ENCODE measurements at places on chromosomes 12 and 14.

GRCh38 chr12:38905480-38906351, at the start of gene CPNE8:
Gene CPNE8 (minus strand): TSS chr12:38905591. CDS start chr12:38905534, 57 bp downstream.
- DNase-seq = no peak

DNA sequence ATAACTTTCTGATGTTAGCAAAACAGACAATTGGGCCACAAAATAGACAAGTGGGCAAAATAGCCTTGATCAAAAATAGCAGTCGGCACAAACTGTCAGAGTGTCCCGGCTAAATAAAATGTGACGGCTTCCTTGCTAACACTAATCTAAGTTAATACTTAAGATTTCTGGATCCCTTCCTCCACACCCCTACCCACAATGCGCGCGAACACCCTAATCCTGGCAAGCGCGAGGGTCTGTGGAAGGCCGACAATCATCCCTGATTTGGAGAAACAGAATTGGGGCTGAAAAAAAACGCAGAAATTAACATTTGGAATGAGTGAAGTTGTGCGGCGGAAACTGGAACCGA, 489 bp downstream of the CEP290 start:
- DNase-seq = no peak

DNA sequence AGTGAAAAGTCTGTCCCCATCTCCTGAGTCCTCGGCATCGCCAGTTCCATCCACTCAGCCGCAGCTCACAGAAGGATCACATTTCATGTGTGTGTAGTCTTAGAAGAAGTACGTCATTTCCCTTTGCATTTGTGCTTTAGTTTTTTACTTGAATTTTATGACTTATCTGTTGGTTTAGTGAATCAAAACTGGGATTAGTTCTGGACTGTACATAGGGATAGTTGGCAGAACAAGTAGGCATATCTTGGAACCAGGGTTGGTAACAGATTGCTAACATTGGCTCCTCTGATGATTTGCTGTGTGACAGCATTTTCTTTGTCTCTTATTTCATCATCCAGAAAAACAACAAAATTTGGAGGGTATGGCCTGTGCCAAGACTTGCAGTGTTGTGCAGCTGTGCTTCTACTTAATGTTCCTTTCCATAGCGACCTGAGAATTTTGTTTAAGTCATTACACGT, 69.6 kb upstream of the AEBP2 start:
- DNase-seq = no peak

DNA sequence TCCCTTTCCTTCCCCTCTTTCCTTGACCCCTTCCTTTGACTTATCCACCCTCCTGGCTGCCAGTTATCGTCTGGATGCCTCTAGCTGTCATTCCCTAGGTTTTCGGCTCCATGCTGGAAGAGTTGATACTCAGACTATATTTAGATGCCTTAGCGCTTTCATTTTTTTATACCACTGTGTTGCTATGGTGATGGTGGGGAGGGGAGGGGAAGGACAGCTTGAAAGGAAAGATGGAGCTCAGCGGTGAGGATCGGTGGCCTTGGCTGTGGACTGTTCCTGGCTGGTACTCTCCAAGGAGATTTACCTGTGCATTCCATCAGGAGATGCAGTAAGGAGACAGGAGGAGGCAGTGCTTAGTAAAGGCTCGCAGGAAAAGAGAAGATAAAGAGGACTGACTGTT, 108.7 kb downstream of the SLC8A3 start:
- DNase-seq = no peak

DNA sequence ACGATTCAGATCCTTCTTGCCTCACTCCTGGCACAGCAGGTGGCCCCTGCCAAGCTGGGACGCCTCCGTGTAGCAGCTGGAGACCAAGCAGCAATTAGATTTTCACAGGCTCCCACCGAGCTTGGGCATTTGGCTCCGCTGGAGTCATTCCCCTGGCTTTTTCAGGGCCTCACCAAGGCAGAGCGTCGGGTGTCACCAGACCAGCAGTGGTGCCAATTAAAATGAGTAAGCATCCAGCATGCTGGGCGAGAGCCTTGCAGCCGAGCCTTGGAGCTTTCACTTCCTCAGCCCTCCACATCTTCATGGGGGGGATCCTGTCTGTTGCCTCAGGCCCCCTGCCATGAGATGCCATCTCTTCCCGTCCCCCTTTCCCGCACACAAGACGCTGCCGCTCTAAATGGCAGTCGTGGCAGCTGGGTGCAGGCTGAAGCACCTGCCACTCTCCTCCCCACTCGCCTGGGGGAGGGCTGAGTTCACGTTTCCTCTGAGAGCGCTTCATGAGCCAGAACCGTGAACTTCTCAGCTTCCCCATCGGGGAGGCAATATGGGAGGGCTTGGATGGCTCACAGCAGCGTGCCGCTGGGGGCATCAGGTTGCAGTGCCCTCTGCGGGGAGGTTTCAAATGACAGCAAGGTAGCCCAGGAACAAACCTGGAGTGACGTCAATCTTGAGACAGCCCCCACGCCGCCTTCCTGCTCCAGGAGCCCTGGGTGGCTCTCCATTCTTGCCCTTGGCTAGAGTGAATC, 11.7 kb downstream of the TPCN1 start:
- DNase-seq = no peak

- DNase-seq = no peak
Measured at GRCh38 chr12:113088971-113089756, 32.6 kb downstream of the DTX1 start.

- no peak for DNase-seq
Measured at GRCh38 chr12:85968606-85969005, 94.5 kb downstream of the NTS start.

- no peak for DNase-seq
Measured at GRCh38 chr14:105460616-105461015, 14.0 kb upstream of the CRIP2 start.

DNA sequence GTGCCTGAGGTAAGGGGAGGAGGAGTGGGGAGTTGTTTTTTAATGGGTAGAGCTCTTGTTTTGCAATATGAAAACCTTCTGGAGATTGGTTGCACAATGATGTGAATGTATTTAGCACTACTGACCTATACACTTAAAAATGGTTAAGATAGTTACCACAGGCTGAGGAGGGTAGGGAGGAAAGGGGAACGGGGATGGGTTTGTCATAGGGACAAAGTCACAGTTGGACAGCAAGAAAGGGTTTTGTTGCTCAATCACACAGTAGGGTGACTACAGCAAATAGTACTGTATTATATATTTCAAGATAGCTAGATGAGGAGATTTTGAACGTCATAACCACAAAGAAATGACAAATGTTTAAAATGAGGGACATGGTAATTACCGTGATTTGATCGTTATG, 1562.4 kb downstream of the AACS start:
- DNase-seq = no peak

GRCh38 chr12:109711596-109712461, 1.8 kb upstream of the FAM222A start:
- no peak for DNase-seq

DNA sequence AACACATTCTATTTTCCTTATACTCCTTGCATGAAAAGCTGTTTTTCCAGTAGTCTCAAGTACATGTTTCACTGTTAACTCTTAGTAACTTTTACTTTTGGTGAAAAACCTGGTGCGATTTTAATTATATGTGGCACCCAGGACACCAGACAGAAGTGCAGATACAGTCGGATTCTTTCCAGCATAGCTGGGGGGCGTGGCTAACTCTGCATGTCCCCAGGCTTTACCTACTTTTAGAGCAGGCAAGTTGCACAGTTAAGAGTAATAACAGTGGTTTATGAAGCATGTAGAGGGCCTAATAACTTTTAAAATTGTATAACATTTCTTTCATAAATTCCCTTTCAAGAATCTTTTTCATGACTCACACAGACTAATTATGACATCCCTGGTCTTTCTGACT, 70.7 kb downstream of the HSD17B6 start:
- DNase-seq = no peak

- DNase-seq = no peak
Measured at GRCh38 chr12:28750946-28751685, 398.0 kb upstream of the FAR2 start.

DNA sequence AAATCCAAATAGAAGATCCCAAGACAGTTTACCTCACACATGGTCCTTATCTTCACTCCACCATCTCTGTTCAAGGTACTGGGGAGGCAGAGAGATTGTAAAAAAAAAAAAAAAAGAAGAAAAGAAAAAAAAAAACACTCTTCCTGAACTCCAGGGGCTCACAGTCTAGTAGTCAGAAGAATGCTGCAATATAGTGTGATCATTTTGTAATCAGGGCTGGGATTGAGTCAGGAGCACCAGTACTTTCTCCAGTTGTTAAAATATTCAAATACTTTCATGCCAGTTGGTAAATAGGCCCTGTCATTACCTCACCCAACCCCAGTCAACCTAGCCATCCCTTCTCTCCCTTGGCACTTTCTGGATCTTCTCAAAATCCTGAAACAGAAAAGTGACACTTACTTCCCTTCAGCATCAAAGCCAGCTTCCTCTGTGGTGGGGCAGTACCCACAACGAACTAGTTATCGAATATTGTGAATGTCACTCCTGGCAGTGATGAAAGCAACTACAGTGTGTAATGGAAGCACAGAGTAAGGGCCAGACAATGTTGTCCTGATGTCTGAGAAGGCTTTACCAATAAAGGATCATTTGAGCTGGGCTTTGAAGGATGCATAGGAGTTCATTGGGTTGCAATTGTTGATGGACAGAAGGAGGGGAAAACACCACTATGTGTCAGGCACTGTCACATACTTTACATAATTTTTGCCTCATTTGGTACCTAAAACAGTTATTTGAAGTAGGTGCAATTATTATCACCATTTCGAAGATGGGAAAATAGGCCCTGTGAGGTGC, 44.3 kb upstream of the HSPB8 start:
- DNase-seq = no peak

GRCh38 chr14:103718572-103718971, 3.0 kb downstream of the ZFYVE21 start:
- DNase-seq = no peak

DNA sequence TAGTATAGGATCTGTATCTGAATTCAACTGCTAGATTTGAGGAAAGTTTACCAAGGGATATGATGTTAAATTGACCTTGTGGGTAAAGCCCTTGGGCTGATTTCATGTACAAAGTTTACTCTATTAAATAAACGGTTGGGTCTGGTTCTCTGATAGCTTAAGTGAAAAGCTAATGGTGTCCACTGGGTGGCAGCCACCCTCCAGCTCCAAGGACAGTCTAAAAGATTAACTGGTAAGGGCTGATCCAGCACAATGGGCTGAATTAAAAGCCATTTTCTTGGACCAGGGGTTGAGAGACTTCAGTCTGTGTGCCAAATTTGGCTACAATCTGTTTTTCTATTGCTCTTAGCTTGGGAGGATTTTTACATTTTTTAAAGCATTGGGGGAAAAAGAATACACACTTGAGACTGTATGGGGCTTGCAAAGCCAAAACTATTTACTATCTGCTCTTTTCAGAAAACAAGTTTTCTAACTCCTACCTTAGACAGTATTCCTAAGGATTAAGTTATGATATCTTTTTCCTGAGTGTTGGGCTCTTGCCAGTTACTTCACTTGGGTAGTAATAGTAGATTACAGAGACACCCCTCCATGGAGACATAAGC, 116.5 kb downstream of the GPHN start:
- DNase-seq = no peak

DNA sequence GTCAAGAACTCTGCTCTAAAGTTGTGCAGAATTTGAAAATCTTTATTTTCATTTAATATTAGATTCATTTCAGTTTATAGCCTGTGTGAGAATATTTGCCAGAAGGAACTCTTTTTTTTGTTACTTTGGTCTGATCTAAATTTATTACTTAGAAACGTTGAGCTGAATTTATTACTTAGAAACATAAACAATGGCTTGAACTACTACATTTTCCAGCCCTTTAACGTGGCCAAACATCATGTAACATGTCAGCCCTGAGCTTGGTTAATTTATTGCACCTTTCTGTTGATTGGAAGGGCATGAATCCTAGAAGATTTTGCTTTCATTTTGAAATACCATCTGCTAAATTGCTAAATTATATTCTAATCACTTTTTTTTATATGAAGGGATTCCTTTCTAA, 241.4 kb downstream of the TMEM117 start:
- no peak for DNase-seq

GRCh38 chr12:129605666-129606065, 298.2 kb downstream of the TMEM132D start:
- no peak for DNase-seq

- DNase-seq = no peak
Measured at GRCh38 chr12:8664228-8664913, 1.7 kb upstream of the MFAP5 start.

DNA sequence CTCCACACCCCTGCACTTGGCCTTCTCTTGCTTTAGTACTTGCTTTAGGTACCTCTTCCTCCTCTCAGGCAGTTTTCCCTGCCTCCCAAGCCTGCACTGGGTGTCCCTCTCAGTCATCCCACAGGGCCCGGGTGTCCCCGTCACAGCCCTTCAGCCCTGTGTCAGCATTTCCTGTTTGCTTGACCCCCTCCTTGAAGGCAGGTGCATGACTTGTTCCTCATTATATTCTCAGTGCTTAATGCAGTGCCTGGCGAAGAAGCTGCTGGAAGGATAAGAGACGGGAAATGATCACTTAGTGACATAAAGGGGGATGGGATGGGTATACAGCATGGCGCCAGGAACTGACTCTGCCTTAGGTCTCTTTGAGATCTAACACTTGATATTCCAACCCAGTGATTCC, 61.5 kb downstream of the IQSEC3 start:
- DNase-seq = no peak

DNA sequence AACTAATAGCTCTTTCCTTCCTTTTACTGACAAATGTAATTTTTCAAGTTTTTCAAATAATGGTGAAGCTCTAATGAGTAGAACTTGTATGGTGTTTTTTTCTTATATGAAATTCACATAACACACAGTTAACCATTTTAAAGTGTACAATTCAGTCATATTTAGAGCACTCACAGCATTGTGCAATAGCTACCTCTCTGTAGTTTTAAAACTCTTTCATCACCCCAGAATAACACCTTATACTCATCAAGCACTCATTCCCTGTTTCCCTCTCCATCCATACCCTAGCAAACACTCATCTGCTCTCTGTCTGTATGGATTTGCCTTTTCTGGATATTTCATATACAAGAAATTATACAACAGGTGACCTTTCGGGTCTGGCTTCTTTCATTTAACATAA, 207.9 kb upstream of the SLC38A2 start:
- no peak for DNase-seq

- no peak for DNase-seq
Measured at GRCh38 chr14:26023967-26024366, 573.9 kb downstream of the NOVA1 start.

- no peak for DNase-seq
Measured at GRCh38 chr12:51958542-51958941, 7.0 kb downstream of the ACVR1B start.

DNA sequence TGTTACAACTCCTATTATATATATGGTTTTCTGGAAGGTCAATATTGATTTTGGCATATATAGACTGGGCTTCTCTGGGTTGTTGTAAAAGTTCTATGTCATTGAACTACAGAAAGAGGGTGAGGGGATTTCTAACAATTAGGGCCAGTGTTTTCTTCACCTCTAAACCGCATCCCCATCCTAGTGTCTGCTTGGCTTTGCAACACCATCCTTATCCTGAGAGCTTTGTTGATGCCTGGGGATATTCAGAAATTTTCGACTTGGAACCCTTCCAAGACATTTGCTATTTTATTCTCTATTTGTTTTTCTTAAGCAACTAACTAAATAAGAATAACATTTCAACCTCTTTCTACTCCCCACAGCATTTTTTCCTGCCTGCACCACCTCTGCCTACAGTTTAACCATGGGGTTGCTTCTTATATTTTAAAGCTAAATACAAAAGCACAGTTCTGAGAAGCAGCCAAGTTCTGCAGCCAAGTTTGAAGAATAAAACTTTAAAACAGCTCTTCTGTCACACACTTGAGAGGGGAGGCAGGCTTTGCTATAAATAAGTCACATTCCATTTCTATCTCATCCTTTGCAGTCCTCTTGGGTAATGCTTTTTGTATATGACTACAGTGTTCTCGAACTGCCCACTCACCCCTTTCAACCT, 53.4 kb downstream of the RGS6 start:
- no peak for DNase-seq

- DNase-seq = no peak
Measured at GRCh38 chr14:93018366-93018765, 95.4 kb downstream of the CHGA start.
